Activated T-helper 2 cell treated with anti-CD3 and anti-CD28 coated beads, Interferon-gamma antibody, Interleukin-2, Interleukin-4, amounts not matched to agents 10 μg/mL and 5 μg/mL and 100 μg/mL, durations not matched to agents 14 hours and 24 hours and 36 hours (primary cell): ENCODE measurements at places on chromosomes 1 and 21. TPM values are rescaled to one million over a fixed set of nuclear protein-coding genes. Genes with fewer than 3 reads are reported as not detected.

AGMAT gene
- total RNA-seq: 30.1 and 32.5 TPM in 2 replicates

SLC16A4 gene
- 0.23 and 0.73 TPM in 2 replicates for total RNA-seq

LRRC38 gene
- not detected in 2 replicates for total RNA-seq

ADORA3 gene
- not detected in 2 replicates for total RNA-seq

HHAT gene
- 0.43 and 0.57 TPM in 2 replicates for total RNA-seq

GRCh38 chr1:29744684-29745490, 508.6 kb downstream of the PTPRU start:
- no peaks in the 10 kb centered on the region for H3K4me1 ChIP-seq
- no peak for DNase-seq
- no peaks in the 10 kb centered on the region for H3K27me3 ChIP-seq
- H3K4me3 ChIP-seq: no peak overlapping the region

GRCh38 chr1:17606826-17607440, 67.4 kb downstream of the ARHGEF10L start:
- H3K27ac ChIP-seq: no peak overlapping the region
- no peak overlapping the region for H3K4me3 ChIP-seq
- H3K4me1 ChIP-seq: no peaks in the 10 kb centered on the region

DNA sequence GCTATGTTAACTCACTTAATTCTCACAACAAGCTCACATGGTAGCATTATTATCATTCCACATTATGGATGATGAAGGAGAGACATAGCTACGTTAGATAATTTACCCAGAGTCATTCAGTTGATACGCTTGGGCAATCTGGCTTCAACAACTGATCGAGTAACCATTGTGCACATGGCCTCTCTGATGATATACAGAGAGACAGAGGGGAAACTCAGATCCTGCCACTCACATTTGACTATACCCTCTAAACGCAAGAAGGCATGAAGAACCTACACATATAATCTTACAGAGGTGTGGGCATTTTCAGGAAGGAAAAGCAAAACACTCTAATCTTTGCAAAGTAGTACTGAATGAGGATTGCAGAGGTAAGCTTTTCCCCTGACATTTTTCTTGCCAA, 360.1 kb downstream of the BARHL2 start:
- H3K4me1 ChIP-seq: peaks cover 2% of the 10 kb centered on the region
- H3K27me3 ChIP-seq: peaks cover 5% of the 10 kb centered on the region
- H3K27ac ChIP-seq: no peak overlapping the region
- no peak for DNase-seq

DNA sequence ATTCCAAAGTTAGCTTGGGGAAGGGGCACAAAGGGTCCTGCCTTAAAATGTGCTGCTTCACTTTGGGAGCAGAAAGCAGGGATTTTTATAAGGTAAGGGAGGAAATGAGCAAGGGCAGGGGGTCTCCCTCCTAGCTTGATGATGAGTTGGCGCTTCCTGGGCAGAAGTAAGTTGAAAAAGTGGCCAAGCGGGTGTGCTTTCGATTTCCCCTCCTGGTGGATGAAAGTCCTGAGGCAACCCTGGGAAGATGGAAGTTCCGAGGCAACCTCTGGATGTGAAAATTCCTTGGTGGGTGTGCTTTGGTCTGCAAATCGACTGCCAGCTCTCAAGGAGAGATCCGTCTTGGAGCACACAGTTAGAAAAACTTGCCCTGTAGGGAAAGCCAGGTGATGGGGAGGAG, 41.7 kb upstream of the CD2 start:
- no peak overlapping the region for H3K27ac ChIP-seq
- no peak overlapping the region for H3K4me3 ChIP-seq
- peaks cover 13% of the 10 kb centered on the region for H3K27me3 ChIP-seq

GRCh38 chr1:205245096-205245495, 17.4 kb downstream of the TMCC2 start:
- H3K27me3 ChIP-seq: no peaks in the 10 kb centered on the region
- no peak overlapping the region for H3K27ac ChIP-seq

- no peak overlapping the region for H3K27ac ChIP-seq
- H3K27me3 ChIP-seq: peaks cover 18% of the 10 kb centered on the region
- no peak for DNase-seq
- no peaks in the 10 kb centered on the region for H3K36me3 ChIP-seq
- peaks cover 5% of the 10 kb centered on the region for H3K4me1 ChIP-seq
Observed at GRCh38 chr1:94068999-94069918, 51.7 kb downstream of the ABCA4 start.

- H3K27ac ChIP-seq: no peak overlapping the region
- peaks cover 14% of the 10 kb centered on the region for H3K4me1 ChIP-seq
- H3K36me3 ChIP-seq: no peaks in the 10 kb centered on the region
- H3K27me3 ChIP-seq: no peaks in the 10 kb centered on the region
Observed at GRCh38 chr1:87089070-87089736, 174.8 kb downstream of the HS2ST1 start.

DNA sequence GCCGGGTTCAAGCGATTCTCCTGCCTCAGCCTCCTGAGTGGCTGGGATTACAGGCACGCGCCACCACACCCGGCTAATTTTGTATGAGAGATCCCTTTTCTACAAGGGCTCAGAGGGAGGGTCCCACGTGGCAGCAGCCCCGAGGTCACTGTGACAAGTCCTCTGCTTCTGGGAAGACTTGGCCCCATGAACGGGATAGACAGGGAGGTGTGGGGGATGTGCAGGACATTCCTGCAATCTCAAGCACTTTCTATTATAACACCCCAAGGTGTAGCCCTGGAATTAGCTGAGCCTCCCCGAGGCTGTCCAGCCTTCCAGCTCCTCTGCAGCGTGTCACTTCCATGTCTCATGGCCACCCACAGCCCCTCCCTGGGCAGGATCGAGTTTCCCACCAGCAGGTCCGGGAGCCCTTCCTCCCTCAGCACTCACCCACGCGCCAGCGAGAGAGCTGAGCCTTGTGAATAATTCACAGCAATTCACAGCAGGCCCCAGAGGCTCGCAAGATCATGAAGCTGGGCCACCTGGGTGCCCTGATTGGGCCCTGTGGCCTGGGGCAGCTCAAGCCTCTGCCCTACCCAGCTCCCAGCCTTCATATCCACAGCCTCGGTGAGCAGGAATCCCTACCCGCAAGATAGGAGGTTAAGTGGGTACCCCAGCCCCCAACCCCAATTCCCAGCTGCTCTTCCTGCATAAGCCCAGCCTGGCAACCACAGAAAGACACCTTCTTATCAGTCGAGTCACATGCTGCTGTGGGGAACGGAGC, 22.8 kb upstream of the RNU1-4 start:
- no peak for DNase-seq
- no peaks in the 10 kb centered on the region for H3K36me3 ChIP-seq
- H3K4me1 ChIP-seq: no peaks in the 10 kb centered on the region
- no peak overlapping the region for H3K27ac ChIP-seq
- no peak overlapping the region for H3K4me3 ChIP-seq

GRCh38 chr1:56255516-56256152, 323.7 kb downstream of the PLPP3 start:
- no peaks in the 10 kb centered on the region for H3K27me3 ChIP-seq
- no peaks in the 10 kb centered on the region for H3K36me3 ChIP-seq
- no peaks in the 10 kb centered on the region for H3K4me1 ChIP-seq
- H3K4me3 ChIP-seq: no peak overlapping the region
- no peak for DNase-seq

DNA sequence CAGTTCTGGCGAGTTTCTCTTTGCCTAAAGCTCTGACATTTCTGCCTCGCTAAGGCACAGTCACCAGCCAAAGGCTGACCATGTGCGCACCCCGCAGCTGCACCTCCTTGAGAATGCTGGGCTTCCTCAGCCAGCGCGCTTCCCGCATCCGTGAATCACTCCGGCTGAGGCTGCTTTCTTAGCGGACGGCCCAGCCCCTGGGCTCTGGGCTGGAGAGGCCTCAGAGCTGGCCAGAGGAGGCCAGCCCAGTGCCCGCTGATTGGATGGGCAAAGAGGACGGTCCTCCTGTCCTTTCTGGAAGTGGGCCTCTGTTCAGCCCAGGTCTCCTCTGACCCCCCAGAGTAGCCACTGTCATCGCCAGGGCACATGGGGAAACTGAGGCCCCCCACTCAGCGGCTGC, 56.1 kb downstream of the PRDM16 start:
- H3K4me3 ChIP-seq: no peak overlapping the region
- H3K36me3 ChIP-seq: no peaks in the 10 kb centered on the region

- no peak overlapping the region for H3K27ac ChIP-seq
- H3K4me1 ChIP-seq: no peaks in the 10 kb centered on the region
- peaks cover 9% of the 10 kb centered on the region for H3K27me3 ChIP-seq
- H3K4me3 ChIP-seq: no peak overlapping the region
- DNase-seq: no peak
- H3K36me3 ChIP-seq: no peaks in the 10 kb centered on the region
Observed at GRCh38 chr1:160004001-160004400, 27.8 kb downstream of the PIGM start.

- no peaks in the 10 kb centered on the region for H3K27me3 ChIP-seq
- no peaks in the 10 kb centered on the region for H3K36me3 ChIP-seq
- no peaks in the 10 kb centered on the region for H3K4me1 ChIP-seq
- H3K4me3 ChIP-seq: no peak overlapping the region
- H3K27ac ChIP-seq: no peak overlapping the region
Observed at GRCh38 chr1:118563981-118564951, 379.2 kb upstream of the SPAG17 start.

GRCh38 chr1:33323663-33324477, 3.0 kb upstream of the A3GALT2 start:
- no peak overlapping the region for H3K4me3 ChIP-seq
- no peak for DNase-seq

- H3K36me3 ChIP-seq: no peaks in the 10 kb centered on the region
- no peak overlapping the region for H3K4me3 ChIP-seq
- no peak for DNase-seq
- no peaks in the 10 kb centered on the region for H3K4me1 ChIP-seq
Observed at GRCh38 chr1:209326831-209327230, 256.7 kb upstream of the CAMK1G start.

GRCh38 chr1:159980076-159980475, 26.0 kb upstream of the SLAMF9 start:
- no peak overlapping the region for H3K27ac ChIP-seq
- no peak for DNase-seq
- H3K27me3 ChIP-seq: peaks cover 42% of the 10 kb centered on the region
- no peaks in the 10 kb centered on the region for H3K4me1 ChIP-seq
- no peak overlapping the region for H3K4me3 ChIP-seq

DNA sequence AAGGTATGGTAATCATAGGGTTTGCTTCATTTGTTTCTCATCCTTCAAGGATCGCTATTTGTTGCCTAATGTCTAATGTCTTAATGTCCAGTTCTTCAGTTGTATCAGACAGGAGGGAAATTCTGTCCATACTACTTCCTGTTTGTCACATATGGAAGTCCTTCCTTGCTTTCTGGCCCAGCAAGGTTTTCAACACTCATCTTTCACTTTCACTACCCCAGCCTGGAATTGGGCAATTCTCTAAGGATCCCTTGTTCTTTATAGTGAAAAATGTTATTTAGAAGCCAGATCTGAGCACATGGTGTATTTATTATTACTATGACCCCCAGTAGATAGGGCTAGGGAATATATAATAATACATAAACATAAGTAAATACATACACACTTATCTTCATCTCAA, 50.6 kb upstream of the SLC35A3 start:
- peaks cover 9% of the 10 kb centered on the region for H3K36me3 ChIP-seq
- H3K27ac ChIP-seq: no peak overlapping the region
- no peak for DNase-seq
- H3K27me3 ChIP-seq: no peaks in the 10 kb centered on the region
- no peak overlapping the region for H3K4me3 ChIP-seq
- no peaks in the 10 kb centered on the region for H3K4me1 ChIP-seq

- no peaks in the 10 kb centered on the region for H3K36me3 ChIP-seq
- H3K4me3 ChIP-seq: no peak overlapping the region
- no peak for DNase-seq
- H3K27me3 ChIP-seq: peaks cover 45% of the 10 kb centered on the region
- no peaks in the 10 kb centered on the region for H3K4me1 ChIP-seq
Observed at GRCh38 chr1:94083681-94084080, 37.3 kb downstream of the ABCA4 start.

DNA sequence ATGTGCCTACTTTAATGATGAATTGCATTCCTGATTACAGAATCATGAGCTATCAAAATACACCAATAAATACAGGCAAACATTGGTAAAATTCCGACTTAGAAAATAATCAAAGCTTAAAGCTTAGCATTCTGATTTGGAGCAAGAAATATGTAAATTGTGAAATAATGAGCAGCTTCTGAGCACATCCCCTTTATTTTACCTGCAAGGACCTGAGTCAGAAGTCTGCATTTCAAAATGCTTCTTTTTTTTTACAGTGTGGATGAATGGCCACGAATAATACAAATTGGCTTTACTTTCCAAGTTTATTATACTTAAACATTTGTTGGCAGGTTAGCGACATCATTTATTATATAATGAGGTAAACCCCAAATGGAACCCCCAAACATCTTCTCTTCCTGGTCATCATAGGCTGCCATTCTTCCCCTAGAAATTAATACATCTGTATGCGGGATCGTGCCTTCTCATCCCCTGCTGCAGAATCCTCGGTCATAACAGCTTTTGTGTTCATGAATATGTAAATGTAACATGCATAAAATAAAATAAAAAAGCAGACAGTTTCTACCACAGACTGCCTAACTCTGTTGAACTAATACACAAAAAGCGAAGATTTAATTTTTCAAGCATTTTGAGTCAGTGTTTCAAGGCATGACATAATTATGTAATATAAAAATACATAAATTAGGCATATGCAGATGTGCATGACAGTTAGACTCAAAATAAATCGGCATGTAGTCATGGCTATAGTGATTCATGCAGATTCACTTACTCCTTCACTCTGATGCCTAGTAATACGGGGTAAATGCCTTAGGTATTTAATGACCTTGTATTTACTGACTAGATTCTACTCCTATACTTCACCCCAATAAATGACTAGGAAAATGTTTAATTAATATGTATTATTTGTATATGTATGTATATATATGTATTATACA, 339.7 kb downstream of the USP25 start:
- H3K36me3 ChIP-seq: no peaks in the 10 kb centered on the region
- H3K4me1 ChIP-seq: no peaks in the 10 kb centered on the region

GRCh38 chr21:42363312-42363711, 3.0 kb downstream of the TFF1 start:
- no peak for DNase-seq
- H3K4me1 ChIP-seq: peaks cover 8% of the 10 kb centered on the region
- H3K4me3 ChIP-seq: no peak overlapping the region
- no peak overlapping the region for H3K27ac ChIP-seq
- H3K27me3 ChIP-seq: peaks cover 5% of the 10 kb centered on the region
- H3K36me3 ChIP-seq: no peaks in the 10 kb centered on the region

DNA sequence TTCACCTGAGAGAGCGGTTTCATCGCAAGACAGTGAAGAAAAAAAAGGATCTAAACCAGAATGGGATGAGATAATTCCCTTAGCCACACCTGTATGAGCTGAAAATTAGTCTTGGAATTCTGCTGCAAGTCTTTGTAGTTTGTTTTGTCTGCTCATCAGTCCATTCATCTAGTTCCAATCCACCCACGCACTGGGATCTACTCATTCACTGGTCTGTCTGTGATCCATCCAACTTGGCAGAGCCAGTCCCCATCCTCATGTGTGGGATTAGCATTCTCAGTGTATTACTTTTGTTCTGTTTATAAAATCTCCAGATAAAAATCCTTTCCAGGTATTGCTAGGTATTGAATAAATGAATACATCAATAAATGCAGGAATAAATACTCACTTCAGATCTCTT, 266.5 kb upstream of the USP24 start:
- H3K36me3 ChIP-seq: no peaks in the 10 kb centered on the region
- peaks cover 14% of the 10 kb centered on the region for H3K27me3 ChIP-seq
- H3K4me1 ChIP-seq: no peaks in the 10 kb centered on the region
- no peak for DNase-seq
- H3K27ac ChIP-seq: no peak overlapping the region
- no peak overlapping the region for H3K4me3 ChIP-seq
